Stimulated activated CD4-positive, alpha-beta T cell treated with anti-CD3 and anti-CD28 coated beads, Interleukin-4, amount 100 ng/mL, for 1 hour (primary cell): ENCODE measurements at places on chromosomes 11 and 22.

GRCh38 chr11:13105237-13105844 lies 96.2 kb downstream of the RASSF10 start:
- DNase-seq = no peak

GRCh38 chr11:6052374-6052773 lies 21.8 kb upstream of the OR56A1 start:
- DNase-seq = no peak

GRCh38 chr11:14119357-14119756 lies 156.8 kb downstream of the SPON1 start:
- no peak for DNase-seq

DNA sequence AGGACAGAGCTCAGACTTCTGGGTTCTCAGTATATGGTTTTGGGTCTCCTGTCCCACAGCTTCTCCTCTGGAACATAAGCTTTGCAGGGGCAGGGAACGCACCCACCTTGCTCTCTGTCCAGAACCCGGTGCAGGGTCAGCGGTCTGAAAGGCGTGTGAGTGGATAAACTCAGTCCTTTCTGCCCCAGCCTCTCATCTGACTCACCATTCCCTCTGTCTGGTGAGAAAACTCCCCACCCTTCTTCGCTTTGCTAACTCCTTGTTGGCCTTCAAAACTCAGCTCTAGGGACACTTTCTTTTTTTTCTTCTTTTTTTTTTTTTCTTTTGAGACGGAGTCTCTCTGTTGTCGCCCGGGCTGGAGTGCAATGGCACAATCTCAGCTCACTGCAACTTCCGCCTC lies 68.9 kb upstream of the NUP50 start:
- no peak for DNase-seq
